ENCODE measurements at places on chromosomes 12 and 14.

GRCh38 chr14:21428930-21429329, 27.0 kb downstream of the CHD8 start:
- DNase-seq = no peak

GRCh38 chr12:20269337-20270067, 98.8 kb upstream of the PDE3A start:
- no peak for DNase-seq

- no peak for DNase-seq
These were observed 50.9 kb downstream of the SNAPC1 start for GRCh38 chr14:61813096-61813606.

DNA sequence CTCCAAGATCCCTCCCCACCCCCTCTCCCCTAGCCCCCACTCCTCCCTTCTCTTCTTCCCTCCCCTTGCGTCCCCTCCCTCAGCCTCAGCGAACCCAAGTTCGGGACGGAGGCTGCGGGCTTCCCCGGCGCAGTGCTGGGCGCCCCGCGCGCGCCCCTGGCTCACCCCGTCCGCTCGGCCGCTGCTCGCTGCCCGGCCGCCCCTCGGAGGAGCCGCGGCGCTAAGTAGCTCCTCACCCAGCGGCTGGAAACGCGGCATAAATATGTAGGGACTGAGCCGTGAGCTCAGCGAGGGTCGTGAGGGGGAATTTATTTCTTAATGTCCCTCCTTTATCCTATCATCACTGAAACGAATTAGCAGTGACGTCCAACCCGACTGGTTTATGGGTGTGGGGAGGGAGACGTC, at the start of gene NOS1:
NOS1 (minus strand) TSS at position 280 of the 405 bp plus-strand sequence. CDS start 30,557 bp downstream, outside the sequence.
- no peak for DNase-seq

GRCh38 chr12:112985642-112986290, 7.4 kb downstream of the OAS2 start:
- DNase-seq = no peak

- DNase-seq = no peak
These were observed 74.9 kb upstream of the BCAT1 start for GRCh38 chr12:25023808-25024207.

- DNase-seq = no peak
These were observed 54.2 kb downstream of the RCOR1 start for GRCh38 chr14:102646615-102647014.

DNA sequence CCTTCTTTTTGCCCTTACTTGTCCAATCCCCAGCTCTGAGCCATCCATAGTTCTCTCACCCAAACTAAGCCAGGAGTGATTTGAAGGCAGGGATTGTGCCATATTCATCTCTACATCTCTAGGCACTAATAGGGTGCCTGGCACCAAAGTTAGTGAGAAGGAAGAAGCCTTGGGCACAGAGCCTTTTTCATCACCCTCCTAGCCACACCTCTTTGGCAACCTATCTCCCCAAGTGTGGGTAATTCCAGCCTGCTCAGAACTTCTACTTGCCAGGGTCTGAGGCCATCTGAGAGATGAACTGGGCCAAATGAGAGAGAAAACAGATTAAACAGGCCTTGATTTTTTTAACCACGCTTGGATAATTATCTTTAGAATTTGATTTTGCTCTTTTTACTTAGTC, 61.3 kb downstream of the PHLDA1 start:
- DNase-seq = no peak

DNA sequence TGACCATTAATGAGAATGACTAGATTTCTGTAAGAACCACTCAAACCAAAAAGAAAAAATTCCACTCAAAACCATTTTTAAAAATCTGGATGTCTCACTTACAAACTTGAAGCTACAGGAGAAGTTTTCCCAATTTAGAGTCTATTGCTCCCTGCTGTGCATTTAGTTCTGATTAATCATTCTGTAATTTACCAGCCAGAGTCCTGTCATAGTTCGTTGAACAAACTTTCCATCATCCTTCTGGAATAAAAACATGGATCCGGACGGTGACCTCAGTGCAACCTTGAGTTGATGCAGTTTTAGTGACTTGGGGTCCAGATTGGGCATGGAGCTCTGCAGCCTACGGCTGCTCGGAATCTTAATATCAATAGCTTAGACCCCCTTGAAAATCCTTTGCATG, 73.4 kb downstream of the PRMT8 start:
- DNase-seq = no peak

DNA sequence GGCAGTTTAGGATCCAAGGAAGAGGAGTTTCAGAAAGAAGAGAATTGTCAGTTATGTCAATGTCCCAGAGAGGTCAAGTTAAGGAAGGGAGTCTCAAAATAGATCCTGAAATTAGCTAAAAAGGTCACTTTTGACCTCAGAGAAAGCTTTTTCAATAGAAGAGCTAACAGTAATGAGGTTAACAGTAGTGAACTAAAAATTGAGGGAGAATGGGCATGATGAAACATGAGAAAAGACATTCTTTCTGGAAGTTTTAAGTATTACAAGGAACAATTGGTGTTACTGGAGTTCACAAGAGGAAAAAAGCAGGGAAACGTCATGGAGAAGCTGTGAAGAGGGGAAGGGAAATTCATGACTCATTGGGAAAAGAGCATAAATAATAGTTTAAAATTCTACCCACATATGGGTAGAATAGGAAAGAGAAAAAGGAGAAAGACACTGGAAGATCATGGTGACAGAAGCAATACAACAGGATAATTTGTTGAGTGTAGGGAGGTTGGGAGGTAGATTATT, 381.2 kb upstream of the FAR2 start:
- no peak for DNase-seq

Data from SJCRH30 (cell line).